AG08396 (cell line): ENCODE measurements at places on chromosomes 1 and 21.

DNA sequence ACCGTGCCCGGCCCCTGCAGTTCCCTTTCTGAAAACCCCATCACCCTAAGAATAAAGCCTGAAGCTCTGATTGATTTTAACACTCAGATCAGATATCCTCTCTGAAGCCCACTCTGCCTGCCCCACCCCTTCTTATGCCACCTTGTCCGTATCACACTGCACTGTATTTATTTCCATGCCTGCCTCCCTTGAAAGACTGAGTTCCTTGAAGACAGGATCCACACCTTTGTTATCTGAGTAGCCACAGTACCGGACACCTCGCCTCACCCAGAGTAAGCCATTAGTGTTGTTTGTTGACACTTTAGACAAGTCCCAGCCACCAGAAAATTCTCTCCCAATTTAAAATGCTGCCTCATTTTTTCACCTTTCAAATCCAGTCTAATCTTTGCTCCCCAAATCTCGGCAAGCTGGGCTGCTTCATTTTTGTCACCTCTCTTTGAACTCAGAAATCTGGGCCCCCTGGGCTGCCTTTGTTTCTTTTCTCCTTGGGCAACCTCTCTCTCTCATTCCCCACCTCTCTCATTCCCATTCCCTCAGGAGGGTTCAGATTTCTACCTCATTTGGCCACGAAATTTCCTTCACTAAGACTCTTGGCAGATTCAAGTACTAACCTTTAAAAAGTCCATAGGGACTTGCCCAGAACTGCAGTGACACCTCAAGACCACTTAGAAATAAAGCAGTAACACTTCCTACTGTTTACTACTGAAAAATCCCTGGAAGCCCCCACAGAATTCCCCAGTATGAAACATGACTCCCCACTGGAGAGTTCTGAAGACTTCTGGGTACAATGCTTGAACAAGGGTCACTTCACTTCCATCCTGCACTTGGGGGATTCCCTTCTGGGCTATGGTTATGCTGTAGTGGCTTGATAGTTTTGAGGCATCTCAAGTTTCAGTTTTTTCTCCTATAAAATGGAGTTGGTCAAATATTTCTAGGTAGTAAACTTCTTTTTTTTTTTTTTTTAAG is 8.7 kb upstream of the PPP1R15B start:
- DNase-seq = no peak

DNA sequence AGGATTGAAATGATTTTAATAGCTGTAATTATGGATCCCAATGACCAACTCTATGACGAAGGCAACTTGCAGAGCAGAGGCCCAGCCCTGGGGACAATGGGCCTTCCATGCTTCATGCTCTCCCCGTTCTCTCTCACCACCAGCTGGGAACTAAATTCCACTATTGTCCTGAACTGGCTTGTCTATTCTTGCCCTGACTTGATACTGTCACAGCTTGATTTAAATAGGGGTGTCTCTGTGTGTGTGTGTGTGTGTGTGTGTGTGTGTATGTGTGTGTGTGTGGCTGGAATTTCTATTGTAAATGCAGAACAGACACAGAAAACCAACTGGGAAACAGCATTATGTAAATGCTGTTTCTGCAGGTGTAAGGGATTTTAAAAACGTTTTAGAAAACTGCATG is 57.0 kb downstream of the SLC22A15 start:
- no peak for DNase-seq

GRCh38 chr1:230061801-230062200 is 5.2 kb upstream of the GALNT2 start:
- DNase-seq = no peak

- DNase-seq = no peak
Observed at GRCh38 chr1:81242103-81242502, 558.6 kb upstream of the ADGRL2 start.

GRCh38 chr1:207890136-207890738 is 20.7 kb downstream of the CD34 start:
- peak; percentile 71 for DNase-seq

- DNase-seq = peak; percentile 24
Observed at GRCh38 chr1:210132582-210132981, 100.0 kb upstream of the SERTAD4 start.

DNA sequence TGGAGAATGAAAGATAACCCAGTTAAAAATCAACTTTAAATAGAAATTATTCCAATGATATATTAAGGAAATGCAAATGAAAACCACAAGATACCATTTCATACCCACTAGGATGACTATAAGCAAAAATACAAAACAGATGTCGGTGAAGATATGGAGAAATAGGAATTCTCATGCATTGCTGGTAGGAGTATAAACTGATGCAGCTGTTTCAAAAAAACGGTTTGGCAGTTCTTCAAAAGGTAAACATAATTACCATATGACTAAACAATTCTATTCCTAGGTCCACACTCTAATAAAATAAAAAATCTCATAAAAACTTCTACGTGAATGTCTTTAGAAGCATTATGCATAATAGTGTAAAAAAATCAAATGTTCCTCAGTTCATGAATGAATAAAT is 763.3 kb upstream of the BRINP3 start:
- DNase-seq = no peak

DNA sequence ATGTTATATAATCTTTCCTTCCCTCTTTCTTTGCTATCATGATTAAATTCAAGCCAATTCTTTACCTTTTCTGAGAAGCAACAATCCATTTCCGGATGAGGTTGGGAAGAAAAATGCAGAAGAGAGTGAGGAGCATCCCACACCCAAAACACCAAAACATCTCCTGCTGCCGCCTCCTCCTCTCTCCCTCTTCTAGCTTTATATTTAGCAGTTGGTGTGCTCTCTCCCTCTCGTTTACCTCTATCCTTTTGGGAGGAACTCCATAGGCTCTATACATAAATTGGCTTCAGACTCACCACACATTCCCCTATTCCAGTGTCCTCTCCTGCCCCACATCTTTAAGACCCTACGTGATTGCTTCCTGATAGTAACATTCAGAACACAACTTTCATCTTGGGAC is 332.2 kb upstream of the PLXNA2 start:
- DNase-seq = no peak

DNA sequence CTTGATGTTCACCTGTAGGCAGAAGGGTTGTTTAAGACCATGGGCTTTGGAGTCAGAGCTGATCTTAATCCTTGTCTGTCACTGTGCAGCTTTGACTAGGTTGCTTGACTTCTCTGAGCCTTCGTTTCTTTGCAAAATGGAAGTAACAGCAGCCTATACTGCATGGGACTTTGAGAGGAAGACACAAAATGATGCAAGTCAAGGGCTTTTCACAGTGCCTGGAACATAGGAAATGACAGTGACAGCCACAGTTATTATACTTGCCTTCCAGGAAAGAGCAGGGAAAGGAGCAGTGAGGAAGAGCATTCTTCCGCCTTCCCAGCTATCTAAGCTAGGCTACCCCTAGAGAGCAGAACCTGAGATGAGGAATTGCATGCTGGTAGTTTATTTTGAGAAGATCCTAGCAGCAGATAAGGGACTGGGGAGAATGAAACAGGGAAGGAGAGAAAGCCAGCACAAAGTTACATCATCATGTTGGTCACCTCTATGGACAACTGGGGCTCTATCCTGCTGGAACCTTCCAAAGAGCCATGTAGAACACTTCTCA is 3.1 kb downstream of the CSF3R start:
- no peak for DNase-seq
